ENCODE measurements at places on chromosomes 11 and 22. TPM values are rescaled to one million over a fixed set of nuclear protein-coding genes. Genes with fewer than 3 reads are reported as not detected.
A peak's percentile ranks its signal among the peaks of the same experiment; 100 is the strongest.

The ESAM gene
- total RNA-seq: 0.77 TPM

The MB gene
- 2.7 TPM for total RNA-seq

The MUC2 gene
- not detected for total RNA-seq

The CRYBA4 gene
- total RNA-seq: not detected

The LRRC4C gene
- not detected for total RNA-seq

The UBASH3B gene
- total RNA-seq: 36.4 TPM

The IGLL1 gene
- not detected for total RNA-seq

DNA sequence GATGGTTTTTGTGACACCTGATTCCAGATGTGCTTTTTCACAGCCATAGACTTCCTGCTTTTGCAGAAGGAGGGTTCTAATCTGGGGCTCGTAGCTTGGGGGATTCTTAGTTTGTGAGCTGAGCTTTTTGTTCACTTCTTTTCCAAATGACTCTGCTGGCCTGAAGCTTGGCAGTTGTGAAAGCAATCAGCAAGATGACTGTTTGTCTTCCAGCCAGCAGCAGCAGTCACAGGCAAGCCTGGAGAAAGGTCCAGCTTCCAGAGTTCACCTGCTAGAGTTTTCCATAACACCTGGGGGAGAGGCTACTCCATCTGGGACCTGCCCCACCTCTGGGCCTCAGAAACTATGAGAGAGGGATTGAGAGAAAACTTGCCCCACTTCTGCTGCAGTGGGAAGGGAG lies 4.1 kb downstream of the MARK2 start:
- no peaks in the 10 kb centered on the region for H3K36me3 ChIP-seq
- H3K27ac ChIP-seq: no peak overlapping the region
- DNase-seq: no peak
- no peak overlapping the region for H3K4me3 ChIP-seq
- H3K27me3 ChIP-seq: no peaks in the 10 kb centered on the region

GRCh38 chr11:111093061-111093460 lies 152.5 kb upstream of the POU2AF2 start:
- no peak overlapping the region for H3K27ac ChIP-seq
- H3K36me3 ChIP-seq: no peaks in the 10 kb centered on the region
- H3K4me1 ChIP-seq: no peaks in the 10 kb centered on the region
- no peaks in the 10 kb centered on the region for H3K27me3 ChIP-seq

GRCh38 chr11:33996498-33997454 lies 54.8 kb upstream of the CAPRIN1 start:
- no peak overlapping the region for H3K27ac ChIP-seq
- H3K36me3 ChIP-seq: no peaks in the 10 kb centered on the region
- H3K4me3 ChIP-seq: no peak overlapping the region
- peaks cover 4% of the 10 kb centered on the region for H3K4me1 ChIP-seq
- H3K27me3 ChIP-seq: peaks cover 7% of the 10 kb centered on the region
- peak; percentile 72 for DNase-seq

GRCh38 chr11:93796441-93797231 lies 12.6 kb downstream of the MED17 start:
- peaks cover 66% of the 10 kb centered on the region for H3K36me3 ChIP-seq
- no peaks in the 10 kb centered on the region for H3K27me3 ChIP-seq
- DNase-seq: no peak
- H3K27ac ChIP-seq: no peak overlapping the region
- no peaks in the 10 kb centered on the region for H3K4me1 ChIP-seq

GRCh38 chr11:6653097-6653496 lies 2.5 kb downstream of the DCHS1 start:
- no peak overlapping the region for H3K27ac ChIP-seq
- H3K4me3 ChIP-seq: no peak overlapping the region
- H3K36me3 ChIP-seq: no peaks in the 10 kb centered on the region

GRCh38 chr11:86481399-86481798 lies 106.7 kb downstream of the CCDC81 start:
- no peak for DNase-seq
- no peaks in the 10 kb centered on the region for H3K36me3 ChIP-seq
- no peak overlapping the region for H3K4me3 ChIP-seq
- no peaks in the 10 kb centered on the region for H3K27me3 ChIP-seq
- H3K4me1 ChIP-seq: no peaks in the 10 kb centered on the region

DNA sequence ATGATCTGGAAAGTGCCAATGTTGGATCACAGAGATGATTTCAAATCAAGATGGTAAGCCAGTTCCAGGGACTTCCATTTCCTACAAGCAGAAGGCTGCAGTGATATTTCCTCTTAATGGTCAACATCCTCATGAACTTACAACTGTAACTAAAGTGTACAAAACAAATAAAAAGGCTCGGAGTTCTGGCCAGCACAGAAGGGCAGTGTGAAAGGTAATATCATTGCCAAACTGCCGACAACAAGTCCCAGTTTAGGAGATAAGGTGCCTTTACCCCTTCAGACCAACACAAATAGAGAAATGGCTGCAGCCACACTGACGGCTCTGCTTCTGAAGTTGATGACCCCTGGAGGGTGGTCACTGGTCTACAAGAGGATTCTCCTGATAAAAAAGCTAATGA lies 91.1 kb downstream of the ETS1 start:
- H3K27ac ChIP-seq: no peak overlapping the region
- no peak for DNase-seq
- no peaks in the 10 kb centered on the region for H3K27me3 ChIP-seq

DNA sequence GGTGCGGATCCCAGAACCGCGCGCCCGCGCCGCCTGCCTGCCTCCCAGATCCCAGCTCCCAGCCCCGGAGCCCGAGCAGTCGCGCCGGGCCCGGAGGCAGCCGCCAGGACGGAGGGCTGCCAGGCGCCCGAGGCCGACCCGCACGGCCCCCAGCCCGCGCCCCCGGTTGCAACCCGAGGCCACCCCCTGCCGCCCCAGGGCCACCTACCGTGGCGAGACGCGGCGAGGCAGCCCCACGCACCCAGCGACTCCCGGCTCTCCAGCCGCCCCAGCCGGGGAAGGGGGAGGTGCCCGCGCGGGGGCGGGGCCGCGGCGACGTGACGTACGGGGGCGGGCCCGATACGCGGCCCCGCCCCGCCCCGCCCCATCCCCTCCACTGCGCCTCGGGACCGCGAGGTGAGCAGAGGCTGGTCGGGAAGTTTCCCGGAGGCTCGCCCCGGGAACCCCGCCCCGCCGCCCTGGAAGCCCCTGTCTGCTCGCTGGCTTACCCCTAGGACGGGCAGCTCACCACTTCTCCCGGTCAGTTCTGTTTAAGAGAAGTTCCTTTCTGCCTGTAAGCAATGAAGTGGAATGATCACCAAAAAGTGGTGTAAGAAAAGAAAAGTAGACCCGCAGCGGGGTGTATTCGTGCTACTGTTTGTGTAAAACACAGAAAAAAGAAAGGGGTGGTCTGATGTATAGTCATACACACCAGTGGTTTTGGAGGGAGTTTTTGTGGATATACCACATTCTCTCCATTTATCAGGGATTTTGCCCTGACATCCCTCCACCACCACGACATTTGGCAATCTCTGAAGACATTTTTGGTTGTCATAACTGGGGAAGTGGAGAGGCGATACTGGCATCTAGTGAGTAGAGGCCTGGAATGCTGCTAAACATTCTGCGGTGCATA lies at the start of gene TPST2:
Gene TPST2, minus strand, starts transcription at position 288 of the 892 bp plus-strand sequence. CDS start 48,502 bp downstream, outside the sequence.
- no peaks in the 10 kb centered on the region for H3K36me3 ChIP-seq
- peak; percentile 78 for DNase-seq
- no peaks in the 10 kb centered on the region for H3K27me3 ChIP-seq
- peak within 1 kb of the TSS; percentile 83 for H3K4me3 ChIP-seq
- peaks cover 69% of the 10 kb centered on the region for H3K4me1 ChIP-seq

- no peaks in the 10 kb centered on the region for H3K27me3 ChIP-seq
- no peaks in the 10 kb centered on the region for H3K4me1 ChIP-seq
- no peak for DNase-seq
- H3K4me3 ChIP-seq: no peak overlapping the region
- no peaks in the 10 kb centered on the region for H3K36me3 ChIP-seq
These were observed 20.1 kb downstream of the TMEM218 start for GRCh38 chr11:125091247-125091876.

GRCh38 chr22:27201741-27202140 lies 544.4 kb downstream of the MIAT start:
- no peaks in the 10 kb centered on the region for H3K4me1 ChIP-seq
- H3K27ac ChIP-seq: no peak overlapping the region
- no peak for DNase-seq
- no peak overlapping the region for H3K4me3 ChIP-seq

DNA sequence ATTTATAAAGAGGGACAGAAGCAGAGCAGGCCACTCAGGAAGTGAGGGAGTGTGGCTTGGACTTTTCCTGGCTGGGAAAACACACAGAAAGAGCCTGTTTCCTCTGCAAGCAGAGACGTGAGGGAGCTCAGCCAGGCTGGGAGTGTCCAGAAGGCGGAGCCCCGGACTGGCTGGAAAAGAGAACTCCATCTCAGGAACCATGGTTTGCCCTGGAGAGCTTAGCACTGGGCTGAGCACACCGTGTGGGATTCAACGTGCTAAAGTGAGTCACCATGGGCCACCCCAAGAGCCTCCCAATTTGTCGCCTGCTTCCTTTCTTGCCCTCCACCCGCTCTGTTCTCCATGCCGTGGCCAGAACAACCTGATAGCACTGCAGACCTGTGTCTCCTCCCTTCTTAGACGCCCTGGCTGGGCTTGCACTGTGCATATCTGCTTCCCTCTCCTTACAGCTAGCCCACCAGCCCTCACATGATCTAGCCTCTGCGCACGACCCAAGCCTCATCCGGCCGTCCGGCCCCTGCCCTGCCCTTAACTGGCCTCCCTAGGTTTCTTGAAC lies 51.8 kb downstream of the GALNT18 start:
- no peak overlapping the region for H3K4me3 ChIP-seq
- no peak overlapping the region for H3K27ac ChIP-seq
- no peaks in the 10 kb centered on the region for H3K36me3 ChIP-seq
- H3K4me1 ChIP-seq: no peaks in the 10 kb centered on the region
- DNase-seq: no peak
- no peaks in the 10 kb centered on the region for H3K27me3 ChIP-seq

- peaks cover 9% of the 10 kb centered on the region for H3K4me1 ChIP-seq
- H3K4me3 ChIP-seq: no peak overlapping the region
- H3K27me3 ChIP-seq: no peaks in the 10 kb centered on the region
These were observed 102.2 kb upstream of the NNMT start for GRCh38 chr11:114193730-114194679.

- no peaks in the 10 kb centered on the region for H3K36me3 ChIP-seq
- peak overlapping the region; percentile 42 for H3K4me3 ChIP-seq
- DNase-seq: peak; percentile 88
- peaks cover 18% of the 10 kb centered on the region for H3K4me1 ChIP-seq
These were observed 7.3 kb upstream of the NCF4 start for GRCh38 chr22:36853407-36854099.

Data from CD8-positive, alpha-beta memory T cell (primary cell).